ENCODE measurements at places on chromosomes 2 and 18.

- DNase-seq, result no peak
These were observed 1376.3 kb upstream of the CELF4 start for GRCh38 chr18:38941711-38942561.

GRCh38 chr2:152558158-152558984, 158.9 kb downstream of the PRPF40A start:
- no peak for DNase-seq

- no peak for DNase-seq
These were observed 250.0 kb downstream of the DSEL start for GRCh38 chr18:67266246-67267237.

- no peak for DNase-seq
These were observed 199.9 kb downstream of the BCL2 start for GRCh38 chr18:63119647-63120046.

- no peak for DNase-seq
These were observed 11.9 kb downstream of the SLC14A2 start for GRCh38 chr18:45627204-45627526.

DNA sequence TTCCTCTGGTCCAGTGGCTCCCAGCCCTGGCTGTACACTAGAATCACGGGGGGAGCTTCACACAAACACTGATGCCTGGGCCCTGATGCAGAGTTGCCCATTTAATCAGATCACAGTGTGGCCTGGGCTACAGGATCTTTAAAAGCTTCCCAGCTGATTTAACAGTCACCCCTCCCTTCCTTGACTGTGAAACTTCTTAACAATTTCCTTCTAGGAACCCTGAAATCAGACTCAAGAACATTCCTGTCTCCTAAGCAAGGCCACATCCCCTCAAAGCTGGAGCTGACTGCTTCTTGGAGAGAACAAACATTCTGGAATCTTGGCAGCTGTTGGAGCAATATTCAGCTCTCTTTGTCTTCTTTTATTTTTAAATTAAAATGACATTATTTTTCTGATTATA, 88.7 kb downstream of the ADD2 start:
- no peak for DNase-seq

DNA sequence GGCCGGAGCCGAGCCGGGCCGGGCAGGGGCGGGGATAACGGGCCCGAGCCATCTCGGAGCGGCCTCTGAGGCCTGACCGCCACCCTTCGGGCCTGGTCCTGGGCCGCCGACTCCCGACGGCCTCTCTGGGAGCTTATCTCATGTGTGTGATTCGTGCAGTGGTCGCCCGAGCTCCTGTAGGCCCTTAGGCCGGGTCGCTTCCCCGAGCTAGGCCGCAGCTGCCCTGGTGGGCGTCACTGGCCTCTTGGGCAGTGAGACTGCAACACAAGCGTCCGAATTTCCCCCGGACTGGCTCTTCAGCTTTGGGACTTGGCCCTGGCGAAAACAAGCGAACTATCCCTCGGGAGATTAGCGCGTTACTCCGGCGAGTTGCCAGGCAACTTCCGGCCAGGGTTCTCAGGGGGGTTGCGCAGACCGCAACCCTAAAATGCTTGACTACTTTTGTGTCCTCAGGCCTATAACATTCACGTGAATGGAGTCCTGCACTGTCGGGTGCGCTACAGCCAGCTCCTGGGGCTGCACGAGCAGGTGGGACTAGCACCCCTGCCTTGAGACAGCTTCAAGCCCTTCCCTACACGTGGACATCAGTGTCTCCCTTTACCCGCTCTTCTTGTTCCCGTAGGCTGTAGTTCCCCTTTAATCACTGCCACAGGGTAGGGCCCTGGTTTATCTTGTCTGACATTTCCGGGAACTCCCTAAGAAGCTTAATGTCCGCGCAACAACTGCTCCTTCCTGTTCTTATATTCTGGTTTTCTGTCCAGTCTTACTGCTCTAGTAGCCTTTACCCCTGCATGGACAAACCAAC, 602 bp downstream of the SNX17 start:
- DNase-seq, result no peak

GRCh38 chr18:79570266-79571201, 109.1 kb upstream of the CTDP1 start:
- no peak for DNase-seq

DNA sequence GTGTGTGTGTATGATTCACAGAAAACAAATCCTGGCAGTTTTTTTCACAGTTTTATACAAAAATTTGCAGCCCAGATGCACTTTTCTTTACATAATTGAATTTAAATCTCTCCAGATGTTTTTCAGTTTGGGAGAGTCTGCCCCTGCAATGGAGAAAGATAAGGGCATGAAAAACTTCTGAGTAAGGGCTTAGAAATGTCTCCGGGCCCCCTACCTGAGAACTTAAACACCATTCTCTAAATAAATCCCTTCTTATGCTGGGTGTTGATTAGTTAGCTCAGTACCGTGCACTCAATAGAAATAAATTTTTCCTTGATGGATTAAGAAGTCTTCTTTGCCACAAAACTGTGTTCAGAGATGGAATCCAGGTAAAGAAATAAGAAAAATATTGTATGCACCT, 64.5 kb downstream of the DPP4 start:
- no peak for DNase-seq

DNA sequence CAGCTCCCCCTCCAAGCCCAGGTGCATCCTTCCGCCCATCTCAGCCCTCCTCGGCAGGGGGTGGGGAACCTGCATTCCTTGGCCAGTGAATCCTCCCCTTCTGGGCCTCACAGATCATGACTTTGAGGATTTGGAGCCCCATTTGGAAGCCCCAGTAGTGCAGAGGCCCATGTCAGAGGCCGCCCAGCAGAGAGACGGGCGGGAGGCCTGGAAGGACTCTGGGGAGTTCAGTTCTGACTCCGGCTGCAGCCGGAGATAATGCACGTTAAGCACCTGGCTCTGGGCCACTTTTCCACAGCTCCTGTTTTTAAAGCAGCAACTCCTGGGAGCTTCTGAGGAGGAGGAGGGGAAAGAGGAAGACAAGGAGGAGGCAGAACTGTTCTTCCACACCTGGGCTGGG, 14.9 kb downstream of the ATOH8 start:
- no peak for DNase-seq

- DNase-seq, result no peak
These were observed 192.7 kb downstream of the STK39 start for GRCh38 chr2:168054657-168055056.

DNA sequence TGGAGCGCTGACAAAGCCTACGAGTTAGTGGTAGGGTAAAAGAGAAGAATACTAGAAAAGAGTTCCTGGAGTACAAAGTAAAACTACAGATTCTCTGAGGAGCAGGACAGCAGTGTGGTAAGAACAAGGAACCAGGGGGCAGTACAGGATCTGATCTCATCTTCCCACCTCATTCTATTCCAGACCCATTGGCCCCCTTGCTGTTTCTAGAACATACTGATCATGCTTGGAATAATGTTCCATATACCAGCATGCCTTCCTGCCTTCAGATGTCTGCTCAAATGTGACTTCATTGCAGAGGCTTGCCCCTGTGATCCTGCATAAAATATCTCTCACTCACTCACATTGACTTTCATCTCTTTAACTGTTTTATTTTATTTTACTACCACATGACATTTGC, 19.3 kb downstream of the MSGN1 start:
- DNase-seq, result no peak

GRCh38 chr2:58666323-58666970, 425.3 kb upstream of the FANCL start:
- DNase-seq, result no peak

GRCh38 chr18:37408676-37409265, 156.8 kb downstream of the CELF4 start:
- DNase-seq, result no peak

DNA sequence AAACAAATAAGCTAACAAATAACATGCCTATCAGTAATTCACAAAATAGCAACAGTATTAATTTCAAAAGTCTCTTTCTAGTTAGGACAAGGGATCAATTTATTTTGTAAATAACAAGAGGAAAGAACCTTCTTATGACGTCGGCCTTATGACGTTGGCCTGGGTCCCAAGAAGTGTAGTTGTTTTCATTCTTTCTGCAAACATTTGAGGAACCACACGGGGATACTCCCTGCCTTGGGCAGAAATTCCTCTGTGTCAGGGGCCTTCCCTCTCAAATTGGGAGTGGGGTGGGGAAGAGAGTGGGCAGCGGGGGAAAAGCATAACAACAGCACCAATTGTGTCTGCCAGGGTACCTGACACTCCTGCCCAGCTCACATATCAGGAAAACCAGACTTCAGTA, 1.3 kb downstream of the CCDC68 start:
- no peak for DNase-seq

- no peak for DNase-seq
These were observed 225.8 kb upstream of the HS6ST1 start for GRCh38 chr2:128544321-128545037.

GRCh38 chr2:72917877-72918553, 696 bp downstream of the EMX1 start:
- no peak for DNase-seq

DNA sequence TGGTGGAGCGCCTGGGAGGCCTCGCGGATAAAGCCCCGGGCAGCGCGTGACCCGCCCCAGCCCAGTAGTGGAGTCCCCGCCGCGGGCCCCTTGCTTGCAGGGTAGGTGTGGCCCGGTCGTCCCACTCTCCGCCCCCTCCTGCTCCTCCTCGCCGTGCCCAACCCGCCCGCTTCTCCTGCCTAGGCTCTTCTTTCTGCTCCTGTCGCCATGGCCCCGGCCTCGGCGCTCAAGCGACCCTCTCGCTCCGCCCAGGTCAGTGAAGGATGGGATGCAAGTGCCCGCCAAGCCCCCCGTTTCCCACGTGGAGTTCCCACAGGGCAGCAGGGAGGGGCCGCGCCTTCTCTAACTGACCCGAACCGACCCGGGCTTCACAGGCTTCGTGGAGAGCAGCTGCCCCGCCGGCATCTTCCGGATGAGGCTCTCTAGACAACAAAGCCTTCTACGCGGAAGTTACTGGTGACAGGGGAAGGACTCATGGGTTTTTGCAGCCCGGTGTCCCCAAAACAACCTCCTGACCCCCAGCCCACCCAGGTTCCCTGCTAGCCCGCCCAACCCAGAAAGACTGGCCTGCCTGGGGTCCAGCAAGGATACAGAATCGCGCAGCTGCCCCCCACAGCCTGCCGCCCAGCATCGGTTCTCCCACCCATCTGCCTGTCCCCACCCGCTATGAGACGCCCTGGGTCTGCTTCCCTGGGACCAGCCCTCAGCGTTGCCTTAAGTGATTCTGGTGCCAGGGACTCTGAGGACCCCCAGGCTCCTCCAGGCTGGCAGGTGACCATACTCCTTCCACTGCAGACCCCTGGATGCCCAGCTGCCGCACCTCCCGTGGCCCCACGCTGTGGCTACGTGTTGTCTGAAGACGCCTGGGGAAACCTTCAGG, 32.8 kb downstream of the TTC32 start:
- no peak for DNase-seq

DNA sequence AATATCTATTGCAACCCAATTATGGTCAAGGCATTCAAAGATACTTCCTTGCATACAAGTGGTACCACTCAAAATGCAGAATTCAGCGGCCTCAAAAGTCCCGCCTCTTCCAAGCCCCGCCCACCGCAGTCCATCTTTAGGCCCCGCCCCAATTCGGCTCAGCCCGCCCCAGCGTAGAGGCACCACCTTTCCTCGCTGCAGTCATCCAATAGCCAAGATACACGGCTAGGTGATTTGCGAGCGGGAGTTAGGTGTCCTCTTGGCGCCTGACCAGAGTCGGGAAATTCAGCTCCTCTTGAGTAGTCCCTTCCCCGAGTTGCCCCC, 431 bp upstream of the SEC11C start:
- DNase-seq, result peak; percentile 81

DNA sequence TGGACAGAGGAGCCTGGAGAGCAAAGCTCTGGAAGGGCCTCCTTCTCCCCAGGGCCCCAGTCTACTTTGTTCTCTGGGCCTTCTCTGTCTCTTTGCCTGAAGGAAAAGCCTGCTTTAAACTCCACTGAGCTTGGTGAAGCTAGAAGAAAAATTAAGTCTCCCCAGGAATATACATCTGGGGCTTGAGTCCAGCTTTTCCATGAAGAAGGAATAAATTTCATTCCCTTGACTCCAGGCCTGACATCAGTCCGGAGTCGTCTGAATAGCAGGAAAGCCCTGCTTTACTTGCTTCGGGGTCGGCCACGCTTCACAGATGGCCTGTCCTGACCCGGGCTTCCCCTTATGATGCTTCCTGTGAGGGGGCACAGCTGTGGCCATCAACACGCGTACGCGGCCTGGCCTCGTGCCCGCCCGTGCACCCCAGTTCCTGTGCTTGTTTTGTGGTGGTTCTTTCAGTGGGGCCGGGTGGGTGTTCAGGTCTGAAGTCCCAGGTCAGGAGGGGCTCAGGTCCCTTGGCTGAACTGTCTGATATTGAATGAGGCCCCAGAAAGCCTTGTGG, 73.6 kb downstream of the ACOXL start:
- DNase-seq, result no peak

DNA sequence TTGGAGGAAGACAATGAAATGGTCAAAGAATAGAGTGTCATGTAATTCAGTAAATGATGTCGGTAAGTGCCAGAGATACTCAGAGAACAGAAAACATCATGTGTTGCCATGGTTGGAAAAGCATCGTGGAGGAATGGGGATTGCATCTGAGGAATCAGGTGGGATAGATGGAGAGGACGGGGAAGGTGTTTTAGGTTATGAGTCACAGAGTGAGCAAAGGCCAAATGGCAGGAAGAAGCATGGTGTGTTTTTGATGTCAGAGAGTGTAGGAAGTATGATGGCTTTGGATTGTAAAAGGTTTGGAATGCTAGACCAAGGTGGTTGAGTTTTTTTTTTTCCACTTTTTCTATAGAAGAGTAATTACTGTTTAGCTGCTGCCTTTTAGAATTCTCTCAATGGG, 27.5 kb upstream of the CD28 start:
- DNase-seq, result no peak

DNA sequence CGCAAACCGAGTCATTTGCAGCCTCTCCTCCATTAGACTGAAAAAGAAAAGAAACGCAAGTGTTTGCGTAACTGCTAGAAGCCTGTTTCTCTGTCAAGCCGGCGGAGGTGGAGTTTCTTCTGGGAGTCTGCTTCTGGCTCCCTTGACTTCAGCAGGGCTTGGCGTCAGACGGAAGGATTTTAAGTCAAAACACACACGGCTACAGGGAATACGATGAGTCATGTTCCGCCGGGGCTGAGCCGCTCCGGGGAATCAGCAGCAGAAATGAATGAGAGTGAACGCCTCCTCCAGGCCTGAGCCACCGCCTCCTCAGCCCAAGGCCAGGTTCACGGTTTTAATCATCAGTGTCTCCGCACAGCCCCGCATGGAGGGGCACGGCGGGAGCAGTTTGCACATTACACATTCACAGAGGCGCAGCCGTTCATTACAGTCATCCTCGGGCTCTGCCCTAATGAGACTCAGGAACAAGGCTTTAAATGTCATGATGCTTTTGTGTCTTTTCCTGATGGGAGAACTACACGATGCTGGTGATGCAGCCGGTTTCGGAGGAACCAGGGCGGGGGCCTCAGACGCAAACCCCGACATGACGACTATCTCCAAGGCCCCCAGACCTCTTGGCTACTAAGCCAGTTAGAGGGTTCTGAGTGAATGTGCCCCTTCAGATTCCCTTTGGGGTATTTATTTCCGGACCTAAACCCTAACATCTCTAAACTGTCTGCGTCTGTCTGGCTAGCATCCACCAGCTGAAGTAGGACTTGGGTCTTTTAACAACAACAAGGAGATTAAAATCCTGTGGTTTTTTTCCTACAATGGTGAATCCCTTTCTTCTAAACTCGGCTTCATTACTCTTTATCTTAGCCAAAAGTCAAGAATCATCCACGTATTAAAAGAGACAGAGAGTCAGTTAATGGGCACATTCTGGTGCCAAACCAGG, 11.1 kb upstream of the SCG2 start:
- DNase-seq, result no peak
